ENCODE measurements at places on chromosomes 11 and 22.

- no peak overlapping the region for H3K27ac ChIP-seq
- peak overlapping the region; percentile 35 for H3K4me3 ChIP-seq
Observed at GRCh38 chr11:67022341-67022933, 497 bp upstream of the SYT12 start.

GRCh38 chr22:32811788-32812545 is 10.5 kb downstream of the TIMP3 start:
- no peaks in the 10 kb centered on the region for H3K36me3 ChIP-seq
- no peak for DNase-seq
- no peaks in the 10 kb centered on the region for H3K27me3 ChIP-seq
- H3K4me3 ChIP-seq = no peak overlapping the region
- no peak overlapping the region for H3K27ac ChIP-seq
- peaks cover 6% of the 10 kb centered on the region for H3K4me1 ChIP-seq

GRCh38 chr22:36405221-36405661 is 17.5 kb upstream of the MYH9 start:
- no peaks in the 10 kb centered on the region for H3K4me1 ChIP-seq
- no peak overlapping the region for H3K4me3 ChIP-seq
- H3K27ac ChIP-seq = no peak overlapping the region
- H3K27me3 ChIP-seq = no peaks in the 10 kb centered on the region
- H3K36me3 ChIP-seq = no peaks in the 10 kb centered on the region
- DNase-seq = no peak

- no peak for DNase-seq
- H3K27ac ChIP-seq = no peak overlapping the region
- no peak overlapping the region for H3K4me3 ChIP-seq
- H3K27me3 ChIP-seq = peaks cover 63% of the 10 kb centered on the region
- H3K4me1 ChIP-seq = peaks cover 4% of the 10 kb centered on the region
Observed at GRCh38 chr22:50015451-50016307, 3.1 kb upstream of the IL17REL start.

- H3K4me3 ChIP-seq = no peak overlapping the region
- H3K27ac ChIP-seq = no peak overlapping the region
- no peak for DNase-seq
- no peaks in the 10 kb centered on the region for H3K27me3 ChIP-seq
- no peaks in the 10 kb centered on the region for H3K4me1 ChIP-seq
Observed at GRCh38 chr11:99208813-99209212, 188.1 kb downstream of the CNTN5 start.

GRCh38 chr11:36027731-36028130 is 83.9 kb downstream of the LDLRAD3 start:
- peaks cover 3% of the 10 kb centered on the region for H3K36me3 ChIP-seq
- no peaks in the 10 kb centered on the region for H3K27me3 ChIP-seq
- no peak for DNase-seq
- H3K27ac ChIP-seq = no peak overlapping the region

GRCh38 chr22:19149047-19149883 is 827 bp downstream of the GSC2 start:
- peak overlapping the region; percentile 67 for H3K4me3 ChIP-seq
- no peak for DNase-seq

- DNase-seq = no peak
- H3K4me1 ChIP-seq = peaks cover 5% of the 10 kb centered on the region
- H3K27ac ChIP-seq = no peak overlapping the region
- H3K27me3 ChIP-seq = no peaks in the 10 kb centered on the region
- H3K36me3 ChIP-seq = no peaks in the 10 kb centered on the region
Observed at GRCh38 chr11:66107600-66108510, 37.8 kb downstream of the PACS1 start.

DNA sequence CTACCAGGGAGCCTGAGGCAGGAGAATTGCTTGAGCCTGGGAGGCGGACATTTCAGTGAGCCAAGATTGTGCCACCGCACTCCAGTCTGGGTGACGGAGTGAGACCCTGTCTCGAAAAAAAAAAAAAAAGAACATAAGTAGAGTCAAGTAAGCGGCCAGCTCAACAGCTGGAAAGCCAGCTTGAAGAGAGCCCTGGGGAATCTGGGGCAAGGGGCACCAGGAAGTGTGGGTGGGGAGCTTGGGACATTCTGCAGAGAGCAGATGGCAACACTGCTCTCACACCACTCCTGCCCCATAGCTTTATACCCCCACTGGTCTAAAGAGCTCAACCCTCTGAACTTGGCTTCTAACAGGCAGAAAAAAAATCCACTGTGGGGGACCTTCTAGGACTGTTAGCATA is 505.6 kb downstream of the BUD13 start:
- DNase-seq = no peak
- no peaks in the 10 kb centered on the region for H3K36me3 ChIP-seq
- H3K4me3 ChIP-seq = no peak overlapping the region
- H3K27me3 ChIP-seq = no peaks in the 10 kb centered on the region
- peaks cover 2% of the 10 kb centered on the region for H3K4me1 ChIP-seq

- no peaks in the 10 kb centered on the region for H3K36me3 ChIP-seq
- no peak for DNase-seq
- H3K27me3 ChIP-seq = no peaks in the 10 kb centered on the region
- no peak overlapping the region for H3K4me3 ChIP-seq
- peaks cover 3% of the 10 kb centered on the region for H3K4me1 ChIP-seq
Observed at GRCh38 chr11:75777461-75778110, 9.0 kb downstream of the DGAT2 start.

- no peak overlapping the region for H3K4me3 ChIP-seq
- no peaks in the 10 kb centered on the region for H3K27me3 ChIP-seq
- no peaks in the 10 kb centered on the region for H3K4me1 ChIP-seq
- DNase-seq = no peak
- H3K27ac ChIP-seq = no peak overlapping the region
Observed at GRCh38 chr11:3080104-3080503, 22.9 kb upstream of the CARS1 start.

- H3K36me3 ChIP-seq = peaks cover 3% of the 10 kb centered on the region
- H3K4me3 ChIP-seq = no peak overlapping the region
Observed at GRCh38 chr22:38139901-38140300, 29.4 kb upstream of the BAIAP2L2 start.

- H3K4me3 ChIP-seq = no peak overlapping the region
- H3K36me3 ChIP-seq = no peaks in the 10 kb centered on the region
- no peak overlapping the region for H3K27ac ChIP-seq
- DNase-seq = no peak
- H3K4me1 ChIP-seq = peaks cover 9% of the 10 kb centered on the region
Observed at GRCh38 chr11:18749681-18750319, 23.8 kb upstream of the IGSF22 start.

GRCh38 chr11:78189174-78189724 is 530 bp downstream of the USP35 start:
- H3K27ac ChIP-seq = no peak overlapping the region
- H3K36me3 ChIP-seq = no peaks in the 10 kb centered on the region
- no peaks in the 10 kb centered on the region for H3K27me3 ChIP-seq
- DNase-seq = no peak
- peaks cover 25% of the 10 kb centered on the region for H3K4me1 ChIP-seq
- peak overlapping the region; percentile 95 for H3K4me3 ChIP-seq

DNA sequence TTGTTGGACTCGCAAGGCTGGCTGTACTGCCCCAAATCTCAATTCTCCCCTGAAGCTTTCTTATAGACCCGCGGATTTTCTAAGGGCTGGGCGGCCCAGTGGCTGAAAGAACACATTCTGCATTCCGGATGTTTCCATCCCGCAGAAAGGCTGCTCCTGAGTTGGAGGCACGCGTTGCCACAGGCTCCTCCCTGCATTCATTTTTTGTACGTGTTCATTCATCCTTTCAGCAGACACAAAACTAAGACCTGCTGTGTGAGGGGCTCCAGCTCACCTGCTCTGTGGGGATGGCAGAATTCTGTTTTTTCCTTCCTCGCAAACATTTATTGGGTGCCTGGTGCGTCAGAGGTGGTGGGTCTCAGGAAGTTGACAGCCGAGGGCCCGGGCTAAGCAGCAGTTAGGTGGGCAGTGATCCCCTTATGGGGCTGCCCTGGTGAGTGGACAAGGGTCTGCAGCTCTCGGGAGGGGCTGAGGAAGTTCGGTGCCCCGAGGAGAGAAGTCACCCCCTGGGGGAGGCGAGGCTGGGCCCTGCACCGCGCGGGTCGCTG is 23.7 kb downstream of the SHANK3 start:
- H3K27me3 ChIP-seq = no peaks in the 10 kb centered on the region
- no peak overlapping the region for H3K4me3 ChIP-seq
- peaks cover 7% of the 10 kb centered on the region for H3K36me3 ChIP-seq

GRCh38 chr11:31484497-31484896 is 24.9 kb downstream of the IMMP1L start:
- no peaks in the 10 kb centered on the region for H3K27me3 ChIP-seq
- H3K36me3 ChIP-seq = no peaks in the 10 kb centered on the region
- H3K4me1 ChIP-seq = no peaks in the 10 kb centered on the region
- H3K4me3 ChIP-seq = no peak overlapping the region
- DNase-seq = no peak

- no peaks in the 10 kb centered on the region for H3K36me3 ChIP-seq
- H3K4me3 ChIP-seq = no peak overlapping the region
- H3K4me1 ChIP-seq = peaks cover 2% of the 10 kb centered on the region
- no peak overlapping the region for H3K27ac ChIP-seq
- H3K27me3 ChIP-seq = peaks cover 4% of the 10 kb centered on the region
Observed at GRCh38 chr11:71563406-71563805, 2.0 kb upstream of the KRTAP5-10 start.

DNA sequence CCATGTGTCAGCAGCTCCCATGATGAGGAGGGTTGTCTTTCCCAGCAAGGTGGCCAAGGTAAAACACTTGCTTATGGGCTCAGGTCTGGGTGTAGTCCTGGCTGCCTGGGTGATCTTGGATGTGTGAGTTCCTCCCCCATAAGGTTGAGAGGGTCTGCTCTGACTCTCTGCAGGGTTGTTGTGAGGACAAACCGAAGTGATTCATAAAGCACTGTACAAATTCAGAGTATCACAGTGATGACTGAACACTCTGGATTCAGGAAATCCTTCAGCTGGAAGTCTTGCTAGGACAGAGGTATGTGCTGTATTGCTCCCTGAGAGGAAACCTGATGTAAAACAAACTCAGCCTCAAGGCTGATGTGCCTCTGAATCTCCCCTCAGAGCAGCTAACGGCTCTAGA is 220.9 kb upstream of the PITPNB start:
- H3K36me3 ChIP-seq = no peaks in the 10 kb centered on the region
- H3K27ac ChIP-seq = no peak overlapping the region
- H3K4me3 ChIP-seq = no peak overlapping the region
- peaks cover 11% of the 10 kb centered on the region for H3K4me1 ChIP-seq
- H3K27me3 ChIP-seq = no peaks in the 10 kb centered on the region
- no peak for DNase-seq

DNA sequence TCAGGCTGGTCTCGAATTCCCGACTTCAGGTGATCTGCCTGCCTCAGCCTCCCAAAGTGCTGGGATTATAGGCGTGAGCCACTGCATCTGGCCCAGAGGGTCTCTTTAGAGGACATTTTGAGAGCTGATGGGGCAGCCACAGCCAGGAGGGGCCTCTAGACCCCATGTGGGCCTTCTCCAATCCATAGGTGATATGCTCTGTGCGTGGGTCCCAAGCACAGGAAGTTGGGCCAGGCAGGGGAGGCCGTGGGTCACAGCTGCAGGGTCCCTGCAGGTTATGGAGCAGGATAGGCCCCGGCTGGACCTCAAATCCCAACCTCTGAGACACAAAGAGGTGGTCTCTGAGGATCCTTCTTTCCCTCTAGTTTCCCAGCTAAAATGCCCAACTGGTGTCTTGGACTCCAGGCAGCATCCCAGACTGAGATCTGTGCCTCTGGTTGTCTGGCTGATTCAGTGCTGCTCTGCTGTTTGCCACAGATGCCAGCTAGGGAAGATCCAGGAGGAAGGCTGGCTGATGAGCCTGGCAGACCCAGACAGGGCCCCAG is 1.5 kb downstream of the LRRC75B start:
- H3K4me3 ChIP-seq = peak overlapping the region; percentile 43
- DNase-seq = no peak
- peaks cover 18% of the 10 kb centered on the region for H3K36me3 ChIP-seq
- no peaks in the 10 kb centered on the region for H3K27me3 ChIP-seq

- no peak overlapping the region for H3K27ac ChIP-seq
- no peaks in the 10 kb centered on the region for H3K27me3 ChIP-seq
- no peak for DNase-seq
- H3K4me1 ChIP-seq = no peaks in the 10 kb centered on the region
Observed at GRCh38 chr22:32926600-32926999, 125.1 kb downstream of the TIMP3 start.

DNA sequence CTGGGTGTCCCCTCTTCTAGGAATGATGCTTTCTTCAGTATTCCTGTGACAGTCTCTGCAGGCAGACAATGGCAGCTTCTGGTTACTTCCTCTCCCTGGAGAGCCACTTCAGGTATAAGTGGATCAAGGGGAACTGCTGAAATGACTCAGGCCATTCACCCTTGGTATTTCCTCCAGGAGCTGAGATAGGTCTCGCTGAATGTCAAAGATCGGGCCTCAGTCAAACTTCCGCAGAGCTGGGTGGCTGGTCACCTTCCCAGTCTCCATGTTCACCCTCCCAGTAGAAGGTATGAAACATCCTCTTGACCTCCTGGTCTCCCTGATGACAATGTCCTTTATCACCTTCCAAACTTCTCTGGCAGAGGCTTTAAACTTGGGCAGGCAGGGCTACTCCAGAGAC is 1.8 kb upstream of the ANKK1 start:
- no peaks in the 10 kb centered on the region for H3K27me3 ChIP-seq
- H3K4me3 ChIP-seq = no peak overlapping the region
- no peaks in the 10 kb centered on the region for H3K4me1 ChIP-seq
- no peak overlapping the region for H3K27ac ChIP-seq

DNA sequence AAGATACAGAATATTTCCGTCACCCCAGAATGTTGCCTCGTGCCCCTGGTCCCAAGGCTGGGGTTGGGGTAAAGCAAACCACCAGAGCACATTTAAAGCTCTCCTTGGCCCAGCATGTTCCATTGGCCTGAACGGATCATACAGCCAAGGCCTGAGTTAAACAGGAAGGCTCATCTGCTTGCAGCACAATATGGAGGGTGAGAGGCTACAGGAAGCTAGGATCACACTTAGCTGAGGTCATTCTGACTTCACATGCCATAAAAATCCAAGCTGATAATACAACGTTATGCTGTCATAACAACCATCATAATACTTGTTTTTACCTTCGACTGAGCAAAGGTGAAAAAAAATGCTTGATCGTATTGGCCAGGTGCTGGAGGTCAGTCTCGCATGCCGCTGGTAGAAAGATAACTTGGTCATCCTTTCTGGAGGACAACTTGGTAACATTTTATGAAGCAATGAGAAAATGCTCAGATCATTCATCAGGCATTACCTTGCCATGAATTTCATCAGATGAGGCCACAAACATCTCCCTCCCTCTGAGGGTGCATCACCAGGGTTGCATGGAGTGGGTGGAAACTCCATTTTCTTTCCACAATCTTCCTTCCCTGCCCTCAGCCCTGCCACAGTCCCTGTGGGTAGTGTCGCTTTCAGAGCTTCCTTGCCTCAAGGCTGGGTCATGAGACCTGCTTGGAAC is 31.9 kb upstream of the RTL6 start:
- H3K36me3 ChIP-seq = no peaks in the 10 kb centered on the region
- H3K27me3 ChIP-seq = no peaks in the 10 kb centered on the region
- no peak for DNase-seq
- H3K4me3 ChIP-seq = no peak overlapping the region
- no peaks in the 10 kb centered on the region for H3K4me1 ChIP-seq

Measured in neuronal stem cell (in vitro differentiated cells).